ENCODE measurements at places on chromosomes 11 and 22.

- no peak for DNase-seq
Observed at GRCh38 chr11:62143727-62144126, 19.9 kb downstream of the INCENP start.

- no peak for DNase-seq
Observed at GRCh38 chr11:132035766-132036165, 665.4 kb downstream of the NTM start.

GRCh38 chr22:35727436-35727835, 9.8 kb downstream of the APOL5 start:
- no peak for DNase-seq

DNA sequence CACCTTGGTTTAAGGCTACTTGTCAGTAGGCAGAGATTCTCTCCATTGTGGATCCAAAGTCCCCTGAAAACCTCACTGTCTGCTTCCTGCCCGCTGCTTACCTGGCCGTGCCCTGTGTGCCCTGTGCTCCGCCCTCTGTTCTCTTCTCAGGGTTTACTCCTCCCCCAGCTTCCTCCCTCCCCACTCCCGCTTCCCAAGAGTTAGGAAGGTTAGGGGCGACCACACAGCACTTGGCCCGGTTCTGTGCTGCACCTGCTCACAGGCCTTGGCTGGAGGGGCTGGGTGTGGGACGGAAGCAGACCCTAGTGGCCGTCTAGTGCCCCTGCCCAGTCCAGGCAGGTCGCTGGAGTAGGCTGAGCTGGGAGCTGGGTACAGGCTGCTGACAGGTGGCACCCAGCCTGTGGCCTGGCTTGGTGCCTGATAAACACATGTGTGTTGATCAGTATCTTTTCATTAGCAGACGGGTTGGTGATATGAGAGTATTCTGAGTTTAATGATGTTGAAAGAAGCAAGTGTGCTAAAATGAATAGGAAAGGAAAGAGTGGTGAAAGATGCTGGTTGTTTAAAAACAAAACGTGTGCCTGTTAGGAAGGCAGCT, 40.5 kb downstream of the GRAMD4 start:
- DNase-seq: no peak

GRCh38 chr11:111399187-111400031, 20.3 kb upstream of the POU2AF1 start:
- no peak for DNase-seq

Data from naive B cell (primary cell).